ENCODE measurements at places on chromosomes 2 and 18.

DNA sequence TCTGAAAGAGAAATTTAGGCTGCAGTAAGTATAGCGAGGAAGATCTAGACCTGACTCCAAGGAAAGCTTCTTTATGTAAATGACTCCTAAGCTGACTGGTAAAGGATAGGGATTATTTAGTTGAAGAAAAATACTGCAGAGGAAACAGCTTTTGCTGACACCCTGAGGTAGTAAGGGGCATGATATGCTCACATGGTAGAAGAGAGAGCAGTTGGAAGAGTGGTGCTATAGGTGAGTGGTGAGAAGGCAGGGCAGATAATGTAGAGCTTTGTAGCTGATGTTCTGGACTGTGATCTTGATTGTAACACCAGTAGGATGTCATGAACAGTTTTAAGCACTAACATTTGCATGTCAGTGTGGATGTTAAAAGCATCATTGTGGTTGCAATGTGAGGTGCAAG, 639.1 kb upstream of the SLC39A10 start:
- DNase-seq, result no peak

DNA sequence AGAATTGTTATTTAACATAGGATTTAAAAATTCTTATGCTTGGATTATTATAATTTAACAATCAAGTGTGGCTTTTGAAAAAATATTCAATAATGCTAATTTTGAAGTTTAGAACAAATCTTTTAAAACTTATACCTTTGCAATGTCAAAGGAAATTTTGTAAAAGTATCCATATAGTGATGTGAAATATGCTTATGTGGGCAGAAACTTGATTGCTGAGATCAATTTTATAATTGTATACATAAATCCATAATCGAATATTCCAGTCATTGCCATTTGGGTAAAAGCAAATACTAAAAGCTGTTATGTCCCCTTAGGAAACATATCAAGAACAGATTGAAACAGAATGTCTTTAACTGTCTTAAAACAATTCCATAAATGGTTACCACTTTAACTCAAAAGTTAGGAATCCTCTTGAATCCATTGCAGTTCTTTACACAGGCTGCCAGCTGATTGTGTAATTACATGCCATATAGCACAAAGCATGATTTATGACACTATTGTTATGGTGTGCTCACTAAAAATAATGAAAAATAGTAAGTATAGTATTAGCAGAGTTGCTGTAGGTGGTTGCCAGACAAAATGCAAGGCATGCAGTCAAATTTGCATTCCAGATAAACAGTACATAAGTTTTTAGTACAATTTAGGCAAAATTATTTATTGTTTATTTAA, 24.2 kb downstream of the PLCL1 start:
- DNase-seq, result no peak

DNA sequence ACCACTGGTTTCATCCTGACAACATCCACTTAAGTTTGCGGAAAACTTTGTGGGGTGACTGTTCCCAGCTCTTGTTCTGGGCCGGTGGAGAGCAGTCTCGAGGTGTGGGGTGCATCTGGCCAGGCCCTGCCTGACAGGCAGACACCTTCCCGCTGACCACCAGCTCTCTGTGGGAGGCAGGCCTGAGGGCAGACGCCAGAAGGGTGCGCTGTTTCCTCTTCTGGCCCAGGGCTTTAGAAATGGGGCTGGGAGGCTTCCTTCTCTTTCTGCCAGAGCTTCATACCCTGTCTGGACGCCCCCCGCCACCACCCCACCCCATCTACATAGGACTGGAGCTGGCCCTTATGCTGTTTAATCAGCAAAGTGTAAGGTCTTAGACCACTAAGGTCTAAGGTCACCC, 263.8 kb downstream of the LOXHD1 start:
- DNase-seq, result no peak

- no peak for DNase-seq
These were observed 70.7 kb downstream of the EPG5 start for GRCh38 chr18:45896452-45896851.

GRCh38 chr18:44533071-44533470, 147.6 kb upstream of the SETBP1 start:
- DNase-seq, result no peak

DNA sequence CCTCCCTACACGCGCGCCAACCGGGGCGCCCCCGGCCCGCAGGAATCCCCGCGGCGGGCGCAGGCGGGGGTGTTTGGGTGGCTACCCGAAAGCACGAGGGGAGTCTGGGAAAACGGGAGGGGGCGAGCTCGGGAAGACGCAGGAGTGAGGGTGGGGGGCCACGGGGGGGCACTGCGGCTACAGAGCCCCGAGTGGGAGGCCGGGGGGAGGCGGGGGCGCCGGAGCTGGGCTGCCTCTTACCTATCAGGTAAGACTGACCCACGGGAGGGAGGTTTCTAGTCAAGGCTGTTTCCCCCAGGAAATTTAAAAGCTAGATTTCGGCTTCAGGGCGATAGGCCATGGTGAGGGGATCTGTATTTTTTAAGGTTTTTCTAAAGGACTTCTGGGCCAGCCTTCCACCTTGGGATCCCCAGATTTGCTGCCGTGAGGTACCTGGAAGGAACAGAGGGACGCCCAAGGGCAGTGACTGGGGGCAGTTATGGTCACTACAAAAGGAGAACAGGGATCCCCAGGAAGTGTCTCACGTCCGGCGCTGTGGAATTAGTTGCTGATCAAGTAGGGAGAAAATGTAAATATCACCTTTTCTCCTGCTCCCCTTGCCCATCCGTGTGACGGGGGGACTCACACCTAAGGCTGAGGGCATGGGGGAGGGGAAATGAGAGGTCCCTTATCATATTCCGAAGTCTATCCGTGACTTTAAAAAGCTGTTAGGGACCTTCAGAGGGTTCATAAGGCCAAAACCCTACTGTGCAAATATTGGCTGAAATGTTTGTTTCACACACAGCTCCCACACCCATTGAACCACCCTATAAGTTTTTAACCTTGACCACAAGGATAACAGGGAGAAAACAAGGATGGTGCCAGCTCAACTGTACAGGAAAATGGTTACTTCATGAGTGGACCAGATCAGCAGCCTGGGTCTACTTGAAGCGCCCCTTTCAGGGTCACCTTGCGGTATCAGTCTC, 638 bp upstream of the IRS1 start:
- DNase-seq, result peak; percentile 65

DNA sequence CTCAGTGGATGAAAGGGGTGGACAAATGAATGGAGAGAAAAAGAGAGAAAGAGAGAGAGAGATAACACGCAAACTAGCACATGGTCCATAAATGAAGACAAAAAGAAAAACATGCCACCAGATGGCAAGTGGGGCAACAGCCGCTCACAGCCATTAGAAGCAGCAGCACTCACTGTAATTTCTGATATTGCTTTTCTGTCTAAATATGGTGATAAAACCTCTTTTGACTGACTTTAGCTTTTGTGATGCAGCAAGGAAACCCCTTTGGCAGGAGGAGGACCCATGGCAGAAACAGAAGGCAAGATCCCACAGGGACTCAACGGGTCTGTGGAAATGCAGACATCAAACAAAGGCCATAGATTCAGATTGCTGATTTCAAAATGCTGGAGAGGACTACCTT, 88.0 kb upstream of the CDH20 start:
- DNase-seq, result no peak

- DNase-seq, result no peak
These were observed 239.7 kb downstream of the GPD2 start for GRCh38 chr2:156675896-156676295.

DNA sequence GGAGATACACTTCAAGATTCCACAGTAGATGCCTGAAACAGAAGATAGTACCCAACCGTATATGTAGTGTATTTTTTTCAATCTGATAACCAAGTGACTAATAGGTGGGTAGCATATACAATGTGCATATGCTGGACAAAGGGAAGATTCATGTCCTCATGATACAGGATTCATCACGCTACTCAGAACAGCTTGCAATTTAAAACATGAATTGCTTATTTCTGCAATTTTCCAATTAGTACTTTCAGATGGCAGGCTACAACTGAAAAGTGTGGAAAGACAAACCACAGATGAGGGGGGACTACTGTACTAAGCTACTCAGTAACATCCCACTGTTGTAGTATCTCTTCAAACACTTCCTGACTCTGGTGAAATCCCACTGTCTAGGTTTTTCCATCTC, 3.7 kb downstream of the IER3IP1 start:
- no peak for DNase-seq

DNA sequence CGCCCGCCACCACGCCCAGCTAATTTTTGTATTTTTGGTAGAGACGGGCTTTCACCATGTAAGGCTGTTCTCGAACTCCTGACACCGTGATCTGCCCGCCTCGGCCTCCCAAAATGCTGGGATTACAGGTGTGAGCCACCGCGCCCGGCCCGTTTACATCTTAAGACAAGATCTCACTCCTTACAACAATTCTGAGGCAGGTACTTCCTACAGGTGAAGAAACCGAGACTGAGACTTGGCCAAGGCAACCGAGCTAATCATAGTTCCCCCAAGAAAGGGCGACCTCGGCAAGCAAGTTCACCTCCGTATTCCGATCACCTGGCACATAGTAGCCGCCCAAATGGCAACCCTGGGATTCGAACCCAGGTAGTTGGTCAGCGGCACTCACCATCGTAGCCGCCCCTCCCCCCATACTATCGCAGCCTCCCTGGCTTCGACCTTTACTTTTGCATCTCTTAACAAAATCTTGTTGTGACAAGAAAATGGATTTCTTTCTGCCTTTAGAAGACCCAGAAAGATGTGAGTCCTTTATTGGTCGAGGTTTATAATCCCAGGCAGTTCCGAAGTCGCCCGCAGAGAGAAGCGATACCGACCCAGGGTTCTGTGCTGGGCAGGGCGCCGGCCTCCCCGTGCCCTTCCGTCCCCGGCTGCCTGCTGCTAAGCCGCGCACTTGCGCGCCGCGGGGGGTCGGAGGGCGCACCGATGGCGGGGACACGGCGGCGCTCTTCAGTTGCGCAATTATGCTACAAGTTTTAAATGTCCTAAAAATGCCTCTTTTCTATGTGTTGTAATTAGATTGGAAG, 1.1 kb upstream of the FZD5 start:
- DNase-seq, result no peak

DNA sequence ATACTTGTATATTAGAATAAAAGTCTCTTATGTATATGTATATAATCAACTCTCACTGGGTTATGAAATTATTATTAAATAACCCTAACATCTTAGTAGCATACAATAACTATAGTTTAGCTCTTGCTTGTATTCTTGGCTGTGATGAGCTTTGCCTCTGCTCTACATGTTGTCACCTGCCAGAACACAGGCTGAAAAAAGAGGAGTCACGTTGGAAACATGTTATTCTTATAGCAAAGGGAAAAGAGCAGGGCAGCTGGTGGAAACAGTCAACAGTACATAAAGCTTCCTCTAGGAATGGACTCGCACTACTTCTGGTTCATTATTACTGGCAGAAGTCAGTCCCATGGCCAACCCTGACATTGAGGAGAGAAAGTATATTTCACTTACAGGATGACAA, 362.0 kb upstream of the KYNU start:
- DNase-seq, result no peak

DNA sequence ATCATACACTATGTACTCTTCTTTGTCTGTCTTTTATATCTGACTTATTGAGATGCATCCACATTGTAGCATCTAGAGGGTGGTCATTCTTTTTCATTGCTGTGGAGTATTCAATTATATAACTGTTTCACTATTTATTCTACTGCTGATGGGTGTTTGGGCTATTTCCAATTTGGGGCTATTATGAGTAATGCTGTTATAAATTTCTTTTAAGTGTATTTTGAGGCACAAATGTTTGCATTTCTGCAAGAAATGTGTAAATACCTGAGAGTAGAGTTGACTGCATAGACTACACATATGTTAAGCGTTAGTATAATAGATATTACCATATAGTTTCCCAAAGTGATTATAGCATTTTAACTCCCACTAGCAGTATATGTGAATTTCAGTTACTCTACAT, 26.9 kb upstream of the PPP1R1C start:
- no peak for DNase-seq

GRCh38 chr2:239310401-239311061, 90.3 kb downstream of the HDAC4 start:
- no peak for DNase-seq

- no peak for DNase-seq
These were observed 3.1 kb downstream of the MLPH start for GRCh38 chr2:237490009-237490711.

- DNase-seq, result no peak
These were observed 38.3 kb upstream of the DLX1 start for GRCh38 chr2:172046866-172047565.

DNA sequence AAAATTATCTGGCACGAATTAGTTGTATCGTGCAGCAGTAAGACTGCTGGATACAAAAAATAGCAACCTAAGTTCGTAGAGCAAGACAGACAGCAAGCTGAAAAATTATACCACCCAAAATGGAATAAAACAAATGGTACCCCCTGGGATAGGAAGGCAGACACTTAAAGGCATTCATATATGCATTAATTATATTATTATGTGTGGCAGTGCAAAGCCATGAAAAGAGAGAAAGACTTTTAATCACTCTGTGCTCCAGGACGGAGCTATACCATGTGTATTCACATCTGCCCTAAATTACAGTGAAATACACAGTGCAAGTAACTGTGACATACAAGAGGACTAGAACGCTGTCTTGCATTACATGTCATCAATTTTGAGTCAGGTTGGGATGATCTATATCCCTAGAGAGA, 235.9 kb downstream of the GULP1 start:
- DNase-seq, result no peak

GRCh38 chr2:53884883-53885282, 25.1 kb upstream of the GPR75 start:
- DNase-seq, result no peak

- DNase-seq, result peak; percentile 43
These were observed 11.6 kb downstream of the ZEB2 start for GRCh38 chr2:144508172-144508851.

DNA sequence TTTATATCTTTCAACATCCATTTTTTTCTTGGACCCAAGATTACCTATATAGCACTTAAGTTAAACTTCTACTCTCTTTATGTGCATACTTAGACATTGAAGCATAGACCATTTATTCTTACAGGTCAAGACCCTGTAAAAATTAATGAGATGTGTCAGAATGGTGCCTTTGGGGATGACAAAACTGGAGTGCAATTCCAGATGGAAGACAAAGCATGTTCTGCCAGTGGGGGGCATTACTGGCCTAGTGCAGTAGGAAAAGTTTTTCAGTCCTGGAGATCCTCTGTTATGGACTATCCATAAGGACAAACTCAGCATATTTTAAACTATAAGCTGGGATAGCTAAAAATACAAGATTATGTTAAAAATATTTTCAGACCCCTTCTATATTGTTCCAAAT, 57.8 kb upstream of the MMADHC start:
- no peak for DNase-seq

- DNase-seq, result no peak
These were observed 98.7 kb upstream of the ALKAL2 start for GRCh38 chr2:386406-387103.

- no peak for DNase-seq
These were observed 109.7 kb downstream of the DOCK10 start for GRCh38 chr2:224932522-224932921.

- DNase-seq, result no peak
These were observed 761.2 kb upstream of the ACVR2A start for GRCh38 chr2:147083664-147084063.

- DNase-seq, result no peak
These were observed 7.9 kb downstream of the ALPP start for GRCh38 chr2:232386490-232386739.

All from hypothalamus (tissue), 51 donors.